ENCODE measurements at places on chromosomes 16 and 17.
A peak's percentile ranks its signal among the peaks of the same experiment; 100 is the strongest.

DNA sequence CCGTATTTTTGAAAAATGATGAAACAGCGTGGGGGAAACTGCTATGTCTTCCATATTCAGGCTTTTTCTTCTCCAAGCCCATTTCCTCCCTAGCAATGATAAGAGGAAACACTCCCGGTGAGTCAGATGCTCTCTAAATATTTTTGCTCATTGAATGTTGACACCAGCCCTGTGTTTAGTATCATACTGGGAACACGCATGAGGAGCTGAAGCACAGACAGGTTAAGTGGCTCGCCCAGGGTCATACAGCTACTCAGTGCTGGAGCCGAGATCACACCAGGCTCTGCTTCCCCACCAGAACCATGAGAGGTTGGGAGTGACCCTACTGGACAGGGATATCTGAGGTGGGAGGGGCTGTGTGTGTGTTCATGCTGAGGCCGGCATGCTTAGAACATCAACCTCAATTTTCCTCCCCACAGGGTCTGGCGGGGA, 37.8 kb upstream of the ADGRG1 start:
- DNase-seq = peak; percentile 80

DNA sequence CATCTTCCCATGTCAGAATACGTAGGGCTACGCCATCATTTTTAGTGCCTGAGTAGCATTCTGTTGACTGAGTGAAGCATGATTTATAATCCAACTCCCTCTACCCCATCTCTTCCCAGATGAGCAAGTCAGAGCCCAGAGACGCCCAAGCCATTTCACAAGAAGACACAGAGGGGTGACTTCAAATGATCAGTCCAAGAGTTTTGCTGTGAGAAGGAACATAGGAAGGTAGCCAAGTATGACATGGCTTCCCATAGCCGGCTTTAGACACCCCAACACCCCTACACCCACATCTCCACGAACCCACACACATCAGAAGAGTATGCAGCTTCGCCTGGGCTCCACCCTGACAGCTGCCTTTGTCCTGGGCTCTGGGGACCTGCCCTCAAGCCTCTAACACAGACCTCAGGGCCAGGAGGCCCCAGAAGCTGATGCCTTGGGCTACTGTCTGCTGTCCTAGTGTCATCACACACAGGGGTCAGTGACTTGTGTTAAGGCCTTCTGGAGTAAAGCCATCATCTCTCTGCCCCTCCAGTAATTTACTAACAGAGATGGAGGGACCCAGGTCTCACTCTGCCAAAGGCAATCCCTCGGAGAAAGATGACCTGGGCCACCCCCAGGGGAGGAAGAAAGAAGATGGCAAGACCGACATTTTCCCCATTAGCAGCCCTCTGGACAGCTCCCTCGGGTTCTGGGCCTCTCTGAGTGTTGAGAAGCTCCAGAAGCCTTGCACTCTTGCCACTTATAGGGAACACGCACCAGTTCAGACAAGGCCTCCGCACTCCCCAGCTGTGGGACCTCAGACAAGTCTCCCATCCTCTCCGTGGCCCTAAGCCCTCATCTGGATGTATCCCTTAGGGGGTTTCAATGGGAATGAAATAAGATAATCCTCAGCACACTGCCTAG, 38.7 kb upstream of the MRPS23 start:
- DNase-seq = no peak

DNA sequence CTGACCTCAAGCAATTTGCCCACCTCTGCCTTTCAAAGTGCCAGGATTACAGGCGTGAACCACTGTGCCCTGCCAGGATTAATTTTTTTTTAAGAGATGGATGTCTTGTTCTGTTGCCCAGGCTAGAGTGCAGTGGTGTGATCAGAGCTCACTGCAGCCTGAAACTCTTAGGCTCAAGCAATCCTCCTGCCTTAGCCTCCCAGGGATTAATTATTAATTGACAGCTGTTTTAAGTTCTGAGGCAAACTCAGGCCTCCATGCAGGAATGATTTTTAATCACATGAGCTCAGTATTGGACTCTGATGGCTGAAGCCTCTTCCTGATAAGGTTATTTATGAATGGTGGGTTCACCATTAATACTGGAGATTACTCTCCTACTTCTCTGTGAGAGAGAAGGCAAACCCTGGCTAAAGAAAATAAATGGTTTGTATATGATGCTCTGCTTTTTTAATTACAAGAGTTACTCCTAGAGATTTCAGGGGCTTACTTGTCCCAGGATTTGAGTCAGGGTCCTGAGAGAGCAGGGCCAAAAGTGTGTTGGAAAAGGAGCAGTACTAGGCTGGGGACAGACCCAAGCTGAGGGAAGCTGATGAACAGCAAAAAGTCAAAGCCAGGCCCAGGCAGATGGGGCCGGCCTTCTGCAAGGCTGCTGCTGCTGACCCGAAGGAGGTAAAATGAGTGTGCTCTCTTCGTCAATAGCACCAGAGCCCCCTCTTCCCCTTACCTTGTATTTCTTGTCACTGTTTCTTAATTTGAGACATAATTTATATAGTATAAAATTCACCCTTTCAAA, 56.9 kb upstream of the HAS3 start:
- no peak for DNase-seq

DNA sequence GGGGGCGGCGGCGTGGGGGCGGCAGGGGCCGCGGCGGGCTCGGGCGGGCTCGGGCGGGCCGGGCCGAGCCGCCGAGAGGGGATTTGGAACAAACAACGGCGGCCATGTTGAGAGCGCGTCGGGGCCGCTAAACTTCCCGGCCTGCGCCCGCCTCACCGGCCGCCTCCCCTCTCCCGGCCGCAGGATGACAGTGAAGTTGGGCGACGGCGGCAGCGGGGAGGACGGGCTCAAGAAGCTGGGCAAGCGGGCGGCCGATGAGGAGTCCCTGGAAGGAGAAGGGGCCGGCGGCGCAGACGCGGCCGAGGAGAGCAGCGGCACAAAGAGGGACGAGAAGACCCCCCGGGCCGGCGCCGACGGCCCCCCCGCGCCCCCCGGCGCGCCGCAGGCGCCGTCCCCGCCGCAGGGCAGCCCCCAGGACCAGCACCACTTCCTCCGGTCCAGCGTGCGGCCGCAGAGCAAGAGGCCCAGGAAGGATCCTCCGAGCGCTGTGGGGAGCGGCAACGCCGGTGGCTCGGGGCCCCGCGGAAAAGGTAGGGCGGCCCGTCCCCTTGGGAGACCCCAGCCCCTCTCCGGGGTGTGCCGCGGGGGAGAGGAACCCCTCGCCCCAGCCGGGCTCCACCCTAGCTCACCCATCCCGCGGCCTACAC, 2.4 kb downstream of the CRAMP1 start:
- DNase-seq = peak; percentile 40

DNA sequence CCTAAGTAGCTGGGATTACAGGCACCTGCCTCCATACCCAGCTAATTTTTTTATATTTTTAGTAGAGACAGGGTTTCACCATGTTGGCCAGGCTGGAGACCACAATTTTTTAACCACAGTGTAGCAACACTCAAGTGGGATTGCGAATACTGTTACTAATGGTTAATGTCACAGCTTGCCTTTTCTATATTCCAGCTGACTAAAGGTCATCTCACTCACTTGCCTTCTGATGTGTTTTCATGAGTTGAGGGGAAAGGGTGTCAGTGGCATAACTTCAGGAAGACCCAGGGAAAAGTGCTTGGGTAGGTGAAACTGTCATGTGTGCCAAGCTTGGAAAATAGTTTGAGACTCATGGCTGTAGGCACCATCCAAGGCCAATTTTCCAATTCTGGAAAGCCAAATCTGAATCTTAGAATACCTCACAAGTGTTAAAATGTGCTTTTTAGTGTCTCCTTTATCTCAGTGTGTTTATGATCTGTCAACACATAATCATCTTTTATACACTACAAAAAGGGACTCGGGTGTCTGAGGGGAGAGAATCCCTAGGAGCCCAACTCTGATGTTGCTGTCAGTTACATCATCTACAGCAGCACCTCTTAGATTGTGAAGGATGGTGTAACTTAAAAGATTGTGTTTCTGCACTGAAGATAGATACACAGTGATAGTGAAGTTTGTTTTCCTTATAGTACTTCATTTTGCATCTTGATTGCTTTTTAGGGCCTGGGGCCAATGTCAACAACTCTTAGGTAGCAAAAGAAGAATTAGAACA, 27.1 kb downstream of the OGFOD1 start:
- DNase-seq = peak; percentile 34

DNA sequence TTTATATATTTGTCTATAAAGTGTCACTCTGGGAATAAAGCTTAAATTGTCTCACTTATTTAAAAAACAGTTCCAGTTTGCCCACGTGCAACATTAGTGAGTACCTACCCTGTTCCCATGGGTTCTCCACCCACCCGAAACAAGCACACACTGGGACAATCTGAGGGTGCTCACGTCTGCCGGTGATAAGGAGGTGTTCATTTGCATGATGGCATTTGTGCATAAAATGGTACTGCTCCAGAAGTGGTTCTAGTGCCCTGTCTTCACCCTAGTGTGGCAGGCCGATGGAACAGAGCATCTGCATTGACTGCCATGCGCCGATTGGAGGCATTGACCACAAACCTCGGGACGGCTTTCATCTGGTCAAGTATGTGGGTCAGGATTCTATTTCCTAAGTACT, 35.6 kb upstream of the ENDOV start:
- no peak for DNase-seq

DNA sequence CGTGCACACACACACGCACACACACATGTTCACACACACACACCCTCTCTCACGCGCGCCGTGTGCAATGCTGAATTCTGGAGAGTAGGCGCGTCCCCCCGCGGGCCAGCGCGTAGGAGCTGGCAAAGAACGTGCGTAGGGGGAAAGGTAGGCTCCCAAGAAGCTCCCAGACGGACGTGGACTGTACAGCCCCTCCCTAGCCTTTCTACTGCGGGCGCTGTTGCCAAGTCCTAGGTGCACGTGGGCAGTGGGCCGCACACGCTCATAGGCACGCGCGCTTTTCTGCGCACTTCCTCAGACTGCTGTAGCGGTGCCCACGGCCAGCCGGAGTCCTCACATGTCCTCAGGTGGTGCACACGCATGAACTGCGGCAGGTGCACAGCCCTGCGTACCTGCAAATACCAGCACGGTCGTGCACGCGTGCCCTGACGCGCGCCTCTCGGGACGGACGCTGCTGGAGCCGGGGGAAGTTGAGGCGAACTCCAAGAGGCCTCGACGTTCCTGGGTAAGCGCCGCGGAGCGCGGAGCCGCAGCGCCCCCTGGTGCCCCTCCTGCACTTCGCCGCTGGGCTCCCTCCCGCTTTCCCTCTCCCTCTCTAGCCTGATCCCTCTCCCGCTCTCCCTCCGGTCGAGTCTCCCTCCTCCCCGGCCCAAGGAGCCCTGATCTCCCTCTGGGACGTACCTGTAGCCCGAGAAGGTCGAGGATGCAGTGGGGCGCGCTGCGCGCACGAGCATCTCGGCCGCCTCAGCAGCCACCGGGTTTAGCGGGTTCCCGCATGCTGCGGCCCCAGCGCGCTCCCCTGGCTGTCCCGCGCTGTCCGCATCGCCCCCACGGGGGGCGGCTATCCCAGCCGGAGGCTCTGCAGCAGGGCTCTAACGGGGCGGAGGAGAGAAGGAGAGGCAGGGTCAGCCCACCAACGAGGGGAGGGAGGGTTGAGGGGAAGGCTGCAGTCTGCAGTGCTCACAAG, 749 bp downstream of the GRIN2A start:
- DNase-seq = peak; percentile 43

- DNase-seq = no peak
These were observed 9.5 kb downstream of the ACSF3 start for GRCh38 chr16:89103156-89103555.

DNA sequence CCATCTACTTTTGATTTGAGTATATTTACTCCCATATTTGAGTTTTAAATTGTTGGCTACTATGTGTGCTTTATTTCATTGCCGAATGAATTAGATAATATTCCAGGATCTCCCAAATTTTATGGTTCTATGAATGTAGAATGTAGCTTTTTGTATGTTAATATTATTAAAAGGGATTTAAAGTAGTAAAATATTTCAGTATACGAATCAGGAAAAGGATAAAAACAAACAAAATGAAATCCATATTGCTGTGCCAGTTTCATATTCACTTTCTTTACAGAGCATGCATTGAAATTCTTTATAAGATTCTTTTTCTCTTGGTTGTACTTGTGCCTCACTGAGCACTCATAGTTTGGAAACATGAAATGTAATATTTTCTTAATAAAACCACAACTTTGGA, 155.1 kb downstream of the CHD9 start:
- DNase-seq = no peak

- DNase-seq = peak; percentile 91
These were observed 5.8 kb downstream of the TMEM231 start for GRCh38 chr16:75550211-75550662.

DNA sequence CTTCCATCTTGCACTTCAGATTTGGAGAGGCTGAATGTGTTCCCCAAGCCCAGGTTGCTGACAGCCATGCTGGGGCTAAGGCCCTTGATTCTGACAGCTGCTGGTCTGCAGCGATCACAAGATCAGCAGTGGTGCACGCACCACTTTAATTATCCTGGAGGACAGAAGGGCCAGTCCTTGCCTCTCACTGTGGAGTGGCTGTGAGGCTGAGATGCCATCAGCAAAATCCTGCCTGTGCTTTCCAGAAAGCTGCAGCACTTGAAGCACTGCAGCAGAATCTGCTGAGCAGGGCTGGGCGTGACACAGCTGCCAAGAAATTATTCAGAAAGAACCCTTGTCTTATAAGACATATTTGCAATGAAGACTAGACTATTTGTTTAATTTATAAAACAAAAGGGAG, 37.1 kb downstream of the NUP93 start:
- DNase-seq = no peak

- DNase-seq = no peak
These were observed 66.2 kb upstream of the CREBBP start for GRCh38 chr16:3946604-3947180.

GRCh38 chr17:4510618-4510941, 11.9 kb downstream of the SPNS2 start:
- DNase-seq = no peak

- DNase-seq = peak; percentile 31
These were observed 71.0 kb upstream of the ATF7IP2 start for GRCh38 chr16:10314811-10315210.

DNA sequence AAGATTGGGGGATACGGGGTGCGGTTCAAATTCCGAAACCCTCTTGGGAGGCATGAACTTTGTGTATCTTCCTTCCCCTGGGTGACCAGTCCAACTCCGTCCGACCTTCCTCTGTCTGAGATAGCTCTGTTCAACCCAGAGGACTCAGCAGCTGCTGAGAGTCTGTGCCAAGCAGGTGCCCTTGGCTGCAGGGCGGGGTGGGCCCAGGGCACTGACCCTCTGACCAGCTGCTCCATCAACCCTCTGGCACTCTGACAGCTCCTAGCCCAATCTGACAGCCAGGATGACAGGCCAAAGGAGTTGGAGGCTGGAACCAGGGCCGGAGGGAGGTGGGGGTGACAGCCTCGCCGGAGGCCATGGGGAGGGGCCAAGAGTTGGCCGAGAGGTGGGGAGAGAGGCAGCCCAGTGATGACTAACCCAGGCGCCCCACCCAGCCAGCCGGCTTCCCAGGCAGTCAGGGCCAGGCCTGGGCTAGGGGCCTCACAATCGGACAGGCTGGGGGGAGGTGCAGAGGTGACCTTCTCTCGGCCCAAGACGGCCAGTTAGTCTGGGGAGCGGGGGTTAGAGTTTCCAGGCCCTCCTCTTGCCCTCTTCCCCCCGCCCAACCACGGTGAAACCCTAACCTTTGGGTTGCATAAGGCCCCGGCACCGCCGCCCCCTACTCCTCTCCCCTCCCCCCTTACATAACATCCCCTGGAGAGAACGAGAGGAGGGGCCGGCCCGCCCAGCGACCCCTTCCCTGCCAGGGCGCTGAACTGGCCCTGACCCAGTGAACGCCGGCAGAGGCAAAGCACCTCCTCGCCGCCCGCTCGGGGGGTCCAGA, 5.0 kb upstream of the TLCD2 start:
- peak; percentile 93 for DNase-seq

- DNase-seq = peak; percentile 70
These were observed 137.4 kb upstream of the COX10 start for GRCh38 chr17:13931800-13932460.
